ENCODE measurements at places on chromosomes 6 and 20.

GRCh38 chr6:137171824-137172733, 1.4 kb downstream of the IL22RA2 start:
- no peak for DNase-seq

- no peak for DNase-seq
Observed at GRCh38 chr20:54152227-54153040, 21.4 kb downstream of the CYP24A1 start.

DNA sequence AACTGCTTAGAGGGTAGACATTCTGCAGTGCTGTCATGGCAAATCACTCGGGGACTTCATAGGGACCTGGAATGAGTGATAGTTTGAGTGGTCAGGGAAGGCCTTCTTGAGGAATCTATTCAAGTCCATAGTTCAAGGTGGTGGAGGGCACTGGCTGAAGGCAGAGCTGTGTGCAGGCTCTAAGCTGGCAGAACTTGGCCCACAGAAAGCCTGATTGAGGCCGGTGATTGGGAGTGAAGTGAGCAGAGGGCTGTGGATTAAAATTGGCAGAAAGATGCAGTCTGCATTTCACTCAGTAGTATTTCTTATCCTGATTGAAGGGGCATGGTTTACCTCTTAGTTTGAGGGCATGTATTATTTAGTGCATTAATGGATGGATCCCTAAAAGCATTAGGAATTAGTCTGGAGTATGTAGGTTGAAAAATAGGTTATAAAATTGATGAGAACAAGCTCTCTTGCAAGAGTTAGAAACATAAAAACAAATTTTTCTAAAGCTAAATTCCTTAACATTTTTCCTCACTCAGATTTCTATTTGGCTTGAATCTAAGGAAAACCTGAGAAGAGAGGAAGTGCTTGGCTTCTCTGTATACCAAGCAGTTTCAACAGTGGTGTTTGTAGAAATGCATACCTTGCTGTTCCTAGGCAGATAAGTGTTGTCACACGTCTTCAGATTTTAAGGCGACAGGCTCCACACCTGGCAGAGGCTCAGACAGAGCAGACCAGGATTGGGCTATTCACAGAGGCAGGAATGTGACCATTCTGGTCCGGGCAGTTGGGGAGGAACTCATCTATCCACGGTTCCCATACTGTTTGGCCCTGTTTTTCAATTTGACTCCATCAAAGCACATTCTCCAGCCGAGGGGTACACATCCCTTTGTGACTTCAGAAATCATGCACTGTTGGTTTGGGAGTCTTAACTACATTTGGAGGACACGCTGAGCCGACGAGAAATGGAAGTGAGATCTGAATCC, 45.2 kb downstream of the UTRN start:
- DNase-seq, result no peak

DNA sequence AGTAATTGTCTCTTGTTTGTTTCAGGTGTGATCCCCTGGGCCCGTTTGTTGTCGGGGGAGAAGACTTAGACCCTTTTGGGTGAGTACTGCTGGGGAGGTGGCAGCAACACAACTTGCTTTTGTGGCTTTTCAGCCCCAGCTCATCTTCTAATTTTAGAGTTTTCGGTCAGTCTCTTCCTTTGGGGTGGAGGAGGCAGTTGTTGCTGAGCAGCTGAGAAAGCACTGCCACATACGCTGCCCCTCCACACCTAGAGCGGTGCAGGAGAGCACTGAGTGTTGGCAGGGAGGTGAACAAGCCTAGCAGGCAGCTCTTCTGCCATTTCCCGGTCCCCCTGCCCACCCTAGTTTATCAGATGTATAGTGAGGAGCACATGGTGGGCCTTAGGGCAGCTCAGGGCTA, 21.7 kb downstream of the TMEM74B start:
- DNase-seq, result no peak

DNA sequence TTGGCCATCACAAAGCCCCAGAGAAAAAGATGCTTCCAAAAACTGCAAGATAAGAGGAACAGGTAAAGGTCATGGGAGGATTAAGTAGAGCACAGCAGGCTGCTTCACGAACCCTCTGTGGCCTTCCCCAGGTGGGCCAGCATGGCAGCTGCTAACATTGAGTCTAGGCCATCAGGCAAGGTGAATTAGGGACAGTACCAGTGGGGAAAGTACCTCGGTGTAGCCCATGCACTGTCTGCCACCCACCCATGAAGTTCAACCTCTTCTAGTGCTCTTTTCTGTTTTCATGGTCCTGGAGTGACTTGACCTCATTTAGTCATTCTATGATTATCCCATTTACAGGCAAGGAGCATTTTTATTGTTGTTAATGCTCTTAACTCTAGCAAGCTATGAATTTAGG, 108.6 kb upstream of the DUSP22 start:
- no peak for DNase-seq
